NCI-H2227 treated with DMSO at 0.1 percent for 48 hours (cell line): ENCODE measurements at places on chromosomes 7 and 10.
A peak's percentile ranks its signal among the peaks of the same experiment; 100 is the strongest.

- peak; percentile 14 for DNase-seq
These were observed 8.0 kb downstream of the CDH23 start for GRCh38 chr10:71404503-71405295.

DNA sequence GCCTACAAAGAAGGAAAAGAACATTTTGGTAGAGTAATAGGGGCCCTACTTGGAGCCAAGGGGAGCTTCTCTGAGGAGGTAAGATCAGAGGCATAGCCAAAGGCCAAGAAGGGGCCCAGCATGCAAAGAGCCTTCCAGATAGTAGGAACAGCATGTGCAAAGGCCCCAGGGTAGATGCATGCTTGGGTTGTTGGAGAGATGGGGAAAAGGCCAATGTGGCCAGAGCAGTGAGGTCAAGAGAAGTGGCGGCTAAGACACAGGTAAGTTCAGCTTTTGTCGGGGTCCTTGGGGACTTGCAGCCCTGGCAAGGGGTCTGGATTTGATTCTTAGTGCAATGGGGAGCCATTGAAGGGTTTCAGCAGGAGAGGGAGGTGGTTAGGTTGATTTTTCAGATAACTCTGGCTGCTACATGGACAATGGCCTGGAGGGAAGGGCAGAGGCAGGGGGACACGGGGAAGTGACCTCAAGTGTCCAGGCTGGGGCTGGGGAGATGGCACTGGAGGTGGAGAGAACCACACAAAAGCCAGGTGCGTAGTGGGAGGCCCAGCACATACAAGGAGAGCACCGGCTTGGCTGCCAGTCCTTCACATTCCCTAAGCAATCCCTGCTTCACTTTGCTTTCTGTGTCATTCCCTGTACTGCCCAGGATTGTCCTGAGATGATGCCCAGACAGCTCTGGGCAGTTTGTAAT, 16.5 kb downstream of the GRID1 start:
- no peak for DNase-seq

DNA sequence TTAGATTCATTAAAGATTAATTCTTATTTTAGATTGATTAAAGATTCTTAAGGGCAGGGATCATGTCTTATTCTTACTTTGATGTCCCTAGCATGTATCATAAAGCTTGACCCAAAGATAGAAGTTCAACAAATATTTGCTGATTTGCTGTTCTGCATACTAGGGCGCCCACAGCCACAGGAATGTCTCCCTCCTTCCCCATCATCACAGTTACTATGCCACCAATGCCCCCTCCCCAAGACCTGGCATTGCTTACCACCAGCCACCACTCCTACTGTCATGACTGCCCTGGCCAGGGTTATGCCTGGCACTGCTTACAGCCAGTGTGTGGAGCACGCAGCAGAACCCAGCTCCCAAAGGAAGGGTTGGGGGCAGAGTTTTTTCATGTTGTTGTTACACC, 86.7 kb upstream of the AGK start:
- DNase-seq, result no peak

DNA sequence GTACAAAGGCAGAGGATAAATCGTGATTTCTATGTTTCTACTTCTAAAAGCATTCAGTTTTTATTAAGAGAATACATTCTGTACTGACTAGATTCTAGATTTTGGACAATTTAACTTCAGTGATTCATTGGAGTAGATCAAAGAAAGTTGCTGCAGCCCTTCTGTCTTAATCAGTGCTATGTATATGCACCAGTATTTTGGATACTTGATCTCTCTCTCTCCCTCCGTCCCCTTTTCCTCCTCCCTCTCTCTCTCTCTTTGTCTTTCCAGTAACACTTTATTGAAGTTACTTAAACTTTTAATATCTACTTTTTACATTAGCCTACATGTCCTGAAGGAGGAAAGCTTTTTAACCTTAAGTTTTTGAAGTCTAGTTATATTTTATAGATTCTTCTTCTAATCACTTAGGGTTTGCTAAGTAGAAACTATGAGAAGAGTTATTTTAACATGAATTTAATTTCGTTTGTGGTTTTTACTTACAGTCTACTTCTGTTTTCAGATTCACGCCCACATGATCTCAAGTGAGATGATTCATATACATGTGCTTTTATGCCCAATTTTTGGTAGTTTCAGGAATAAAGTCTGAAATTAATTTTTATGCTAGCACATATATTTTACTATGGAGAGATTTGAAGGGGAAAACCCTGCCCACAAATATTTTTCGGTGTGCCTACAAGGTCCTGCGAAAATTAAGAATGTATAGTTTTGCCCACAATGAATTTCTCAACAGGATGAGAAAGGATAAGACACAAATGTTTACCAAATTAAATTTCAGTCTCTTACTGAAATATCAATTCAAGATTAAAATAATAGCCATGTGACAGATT, 9.1 kb downstream of the MDFIC start:
- no peak for DNase-seq

DNA sequence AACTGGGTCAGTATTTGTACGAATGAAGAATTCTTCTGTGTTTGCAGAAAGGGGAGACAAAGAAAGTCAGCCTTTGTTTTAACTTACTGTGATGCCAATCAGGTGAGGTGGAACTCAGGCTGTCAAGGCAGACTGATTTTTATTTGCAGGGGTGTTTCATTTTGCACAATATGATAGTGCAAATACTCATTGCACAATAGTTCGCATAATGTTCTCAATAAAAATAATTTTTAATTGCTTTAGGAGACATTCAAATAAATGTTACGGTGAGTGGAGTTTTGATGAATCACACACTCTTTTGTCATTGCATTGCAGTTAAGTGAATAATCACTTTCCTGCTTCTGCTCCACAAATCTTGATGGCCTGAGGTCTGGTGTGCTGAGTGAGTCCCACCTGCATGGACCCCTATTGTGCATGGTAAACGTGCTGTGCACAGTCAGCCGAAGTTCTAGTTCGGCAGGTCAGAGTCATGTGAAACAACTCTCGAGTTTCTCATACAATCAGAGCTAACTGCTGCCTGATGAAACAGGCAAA, 141.3 kb upstream of the FZD8 start:
- no peak for DNase-seq

DNA sequence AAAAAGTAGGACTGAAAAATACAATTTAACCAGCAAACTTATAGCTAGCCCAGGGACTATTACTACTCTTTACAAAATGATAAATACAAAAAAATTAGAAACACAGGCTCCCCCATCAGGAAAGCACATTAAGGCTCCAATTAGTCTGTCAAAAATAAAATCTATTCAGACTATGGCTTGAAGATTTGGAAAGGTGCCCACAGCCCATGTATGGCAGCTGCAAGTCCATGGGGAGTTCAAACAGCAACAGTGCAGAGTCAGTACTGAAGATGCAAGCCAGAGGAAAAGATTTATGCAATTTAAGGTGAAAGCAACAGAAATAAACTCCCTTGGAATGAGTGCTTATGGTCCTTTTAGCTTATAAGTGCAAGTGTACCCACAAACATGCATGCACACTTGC, 29.7 kb downstream of the IMMP2L start:
- no peak for DNase-seq

DNA sequence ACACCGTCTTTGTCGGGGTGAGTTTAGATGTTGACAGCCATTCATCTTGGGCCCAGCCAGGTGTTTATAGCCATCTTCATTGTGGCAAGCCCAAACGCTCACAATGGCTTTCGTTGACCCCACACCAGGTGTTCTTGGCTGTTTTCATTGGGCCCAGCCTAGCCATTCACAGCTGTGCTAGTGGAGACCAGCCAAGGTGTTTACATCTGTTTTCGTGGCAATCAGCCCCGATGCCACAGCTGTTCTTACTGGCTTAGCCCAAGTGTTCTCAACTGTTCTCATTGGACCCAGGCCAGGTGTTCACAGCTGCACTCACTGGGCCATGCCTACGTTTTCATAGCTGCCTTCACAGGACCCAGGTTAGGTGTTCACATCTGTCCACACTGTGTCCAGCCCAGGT, 7.7 kb downstream of the FRG2B start:
- no peak for DNase-seq

GRCh38 chr10:97518301-97519043, 19.7 kb downstream of the UBTD1 start:
- DNase-seq, result no peak

GRCh38 chr7:132049462-132050304, 493.3 kb upstream of the PODXL start:
- DNase-seq, result no peak

DNA sequence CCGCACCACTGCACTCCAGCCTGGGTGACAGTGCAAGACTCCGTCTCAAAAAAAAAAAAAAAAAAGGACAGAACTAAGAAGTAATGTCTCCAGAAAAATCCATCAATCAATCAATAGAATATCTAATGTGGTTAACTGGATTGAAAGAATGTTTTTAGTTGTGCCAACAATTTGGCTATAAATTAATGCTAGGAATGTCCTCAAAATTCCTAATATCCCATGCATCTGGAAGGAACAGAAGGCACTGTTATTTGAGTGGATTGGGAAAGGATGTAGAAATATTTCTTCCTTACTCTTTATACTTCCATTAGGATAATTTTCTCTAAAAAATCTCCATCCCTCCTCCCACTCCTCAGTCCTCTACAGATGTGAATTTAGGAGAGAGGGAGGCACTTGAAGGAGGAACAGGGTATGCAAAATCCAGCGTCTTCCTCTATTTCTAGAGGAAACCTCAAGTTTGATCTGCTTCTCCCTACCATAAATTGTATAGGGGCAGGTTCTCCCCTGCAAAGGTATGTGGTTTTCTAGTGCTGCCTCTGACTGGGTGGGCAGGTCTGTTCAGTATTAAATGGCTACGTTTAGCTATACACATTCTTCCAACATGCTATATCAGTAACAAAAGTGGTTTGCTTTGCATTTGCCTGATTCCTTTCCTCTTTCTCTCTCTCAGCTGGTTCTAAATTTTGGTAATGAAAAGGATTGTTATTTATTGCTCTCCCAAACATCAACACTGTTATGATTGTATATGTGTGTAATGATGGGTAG, 54.1 kb downstream of the RNLS start:
- no peak for DNase-seq

GRCh38 chr7:45238806-45239205, 81.2 kb downstream of the RAMP3 start:
- DNase-seq, result no peak

DNA sequence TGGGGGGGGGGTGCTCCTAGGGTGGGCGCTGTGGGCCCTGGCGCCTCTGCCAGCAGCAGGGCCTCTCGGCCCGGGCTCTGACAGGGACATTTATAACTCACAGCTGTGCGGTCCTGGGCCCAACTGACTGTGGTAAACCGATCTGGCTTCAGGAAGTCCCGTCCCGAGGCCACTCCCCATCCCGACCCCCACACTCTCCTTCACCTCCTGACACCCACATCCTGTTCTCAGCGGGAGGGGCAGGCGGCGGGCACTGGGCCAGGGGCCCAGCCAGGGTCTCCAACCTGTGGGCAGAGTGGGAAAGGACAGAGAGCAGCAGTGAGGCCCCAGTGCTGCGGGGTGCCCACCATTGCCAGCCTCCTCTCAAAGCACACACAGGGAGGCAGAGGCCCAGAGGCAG, 69.1 kb downstream of the ZMIZ1 start:
- no peak for DNase-seq

- DNase-seq, result peak; percentile 77
These were observed at the start of gene WAPL for GRCh38 chr10:86521678-86522509. TSS of gene WAPL (minus strand) at chr10:86521792. CDS start at chr10:86518069, 3,723 bp downstream.

GRCh38 chr7:105623906-105624305, 42.6 kb upstream of the EFCAB10 start:
- DNase-seq, result no peak

DNA sequence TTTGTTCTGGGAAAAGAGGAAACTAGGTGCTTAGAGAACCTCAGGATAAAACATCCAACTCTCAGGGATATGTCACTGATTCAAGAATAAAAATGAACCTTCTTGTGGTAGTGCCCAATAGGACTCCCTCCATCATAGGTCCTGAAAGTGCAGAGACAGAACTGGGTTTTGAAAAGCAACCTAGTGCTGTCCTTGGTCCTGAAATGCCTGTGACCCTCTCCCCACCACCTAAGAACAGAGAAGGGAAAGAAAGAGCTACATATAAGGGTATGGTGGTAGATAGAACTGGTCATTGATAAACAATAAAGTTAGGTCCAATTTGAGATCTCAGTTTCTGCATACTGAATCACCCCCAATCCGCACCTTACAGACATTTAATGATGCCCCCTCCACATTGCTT, 953.3 kb downstream of the XPNPEP1 start:
- no peak for DNase-seq

GRCh38 chr7:111077001-111077400, 13.9 kb upstream of the LRRN3 start:
- no peak for DNase-seq

- DNase-seq, result no peak
These were observed 13.0 kb upstream of the SMIM30 start for GRCh38 chr7:113131367-113131766.

GRCh38 chr10:91907033-91907594, 2.2 kb downstream of the FGFBP3 start:
- no peak for DNase-seq

DNA sequence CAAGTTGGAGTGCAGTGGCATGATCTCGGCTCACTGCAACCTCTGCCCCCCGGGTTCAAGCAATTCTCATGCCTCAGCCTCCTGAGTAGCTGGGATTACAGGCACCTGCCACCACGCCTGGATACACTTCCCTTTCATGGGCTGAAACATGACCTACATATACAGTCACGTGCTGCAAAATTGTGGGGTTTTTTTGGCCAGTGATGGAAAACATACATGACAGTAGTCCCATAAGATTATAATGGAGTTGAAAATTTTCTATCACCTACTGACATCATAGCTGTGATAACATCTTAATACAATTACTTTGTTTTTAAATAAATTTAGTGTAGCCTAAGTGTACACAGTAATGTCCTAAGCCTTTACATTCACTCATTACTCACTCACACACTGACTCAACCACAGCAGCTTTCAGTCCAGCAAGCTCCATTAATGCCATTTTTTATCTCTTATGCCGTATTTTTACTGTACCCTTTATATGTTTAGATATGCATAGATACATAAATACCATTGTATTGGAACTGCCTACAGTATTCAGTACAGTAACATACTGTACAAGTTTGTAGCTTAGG, 79.9 kb upstream of the TMEM196 start:
- no peak for DNase-seq

DNA sequence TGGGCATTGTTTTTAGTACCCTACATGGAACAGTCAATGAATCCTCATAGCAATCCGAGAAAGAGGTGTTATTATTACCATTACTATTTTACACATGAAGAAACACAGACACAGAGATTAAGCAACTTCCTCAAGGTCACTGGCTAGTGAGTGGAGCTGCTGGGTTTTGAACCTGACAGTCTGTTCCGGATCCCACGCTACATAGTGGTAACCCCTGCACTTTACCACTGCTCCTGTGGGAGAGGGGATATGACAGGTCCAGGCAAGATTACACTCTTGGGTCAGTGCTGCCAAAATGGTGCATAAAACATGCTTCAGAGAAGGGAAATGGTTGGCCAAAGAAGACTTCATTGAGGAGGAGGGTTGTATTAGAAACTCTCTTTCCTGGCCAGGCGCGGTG, 185.7 kb downstream of the XPNPEP1 start:
- no peak for DNase-seq
